ENCODE measurements at places on chromosomes 5 and 9.

GRCh38 chr9:93022721-93023520 lies 35.6 kb upstream of the SUSD3 start:
- no peak for DNase-seq

DNA sequence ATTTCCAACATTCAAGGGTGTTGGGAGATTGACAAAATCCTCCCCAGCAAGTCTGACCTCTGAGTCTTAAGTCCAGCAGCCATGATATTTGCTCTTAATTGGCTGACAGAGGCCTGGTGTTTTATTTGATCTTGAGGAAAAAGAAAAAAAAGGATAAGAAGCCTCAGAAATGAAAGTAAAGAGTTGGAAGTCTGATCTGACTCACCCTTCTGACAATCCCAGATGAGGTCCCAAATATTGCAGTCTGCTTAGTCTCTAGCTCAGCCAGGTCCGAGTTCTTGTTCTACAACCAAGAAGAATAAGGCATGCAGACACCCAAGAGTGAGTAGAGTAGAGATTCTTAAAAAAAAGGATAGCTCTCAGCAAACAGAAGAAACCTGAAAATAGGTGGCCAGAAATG lies 632.5 kb upstream of the ST8SIA4 start:
- no peak for DNase-seq

DNA sequence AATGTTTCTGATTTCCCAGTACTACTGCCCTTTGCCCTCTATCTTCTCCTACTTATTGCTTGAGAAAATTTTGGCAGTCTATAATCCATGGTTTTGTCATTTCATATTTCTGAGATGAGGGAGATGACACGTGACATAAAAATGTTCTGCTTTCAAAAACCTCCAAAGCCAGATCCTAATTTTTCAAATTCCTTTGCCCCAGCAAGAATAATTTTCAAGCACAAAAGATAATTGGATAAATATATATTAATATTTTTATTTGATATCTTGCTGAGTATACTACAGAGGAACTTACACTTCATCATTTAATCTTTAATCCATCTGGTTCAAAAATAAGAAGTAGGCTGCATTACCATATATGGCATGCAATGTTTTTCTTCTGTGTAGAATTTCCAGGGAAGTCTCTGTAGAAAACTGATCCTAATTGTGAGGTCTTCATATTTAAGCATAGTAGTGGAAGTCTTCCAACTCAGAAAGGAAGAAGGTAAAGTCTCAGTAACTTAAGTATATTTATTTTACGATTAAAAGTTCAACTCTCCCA lies 1738.8 kb downstream of the EFNA5 start:
- DNase-seq = no peak

- DNase-seq = no peak
Observed at GRCh38 chr5:16628376-16628775, 11.6 kb upstream of the RETREG1 start.

GRCh38 chr5:175202463-175203068 lies 241.4 kb downstream of the DRD1 start:
- no peak for DNase-seq

GRCh38 chr9:75239176-75239575 lies 150.9 kb downstream of the OSTF1 start:
- no peak for DNase-seq

Data from stimulated activated CD4-positive, alpha-beta T cell treated with anti-CD3 and anti-CD28 coated beads, TNF-alpha, amount 100 ng/mL, for 24 hours (primary cell).